ENCODE measurements at places on chromosomes 1 and 21. TPM values are rescaled to one million over a fixed set of nuclear protein-coding genes. Genes with fewer than 3 reads are reported as not detected.
A peak's percentile ranks its signal among the peaks of the same experiment; 100 is the strongest.

The ANGPTL1 gene
- not detected for total RNA-seq

GRCh38 chr21:38097789-38098188 lies 159.0 kb upstream of the KCNJ15 start:
- no peaks in the 10 kb centered on the region for H3K4me1 ChIP-seq
- no peak for DNase-seq
- H3K27ac ChIP-seq, result no peak overlapping the region
- H3K36me3 ChIP-seq, result no peaks in the 10 kb centered on the region
- H3K27me3 ChIP-seq, result peaks cover 3% of the 10 kb centered on the region

- peaks cover 2% of the 10 kb centered on the region for H3K27me3 ChIP-seq
- H3K27ac ChIP-seq, result no peak overlapping the region
- no peaks in the 10 kb centered on the region for H3K36me3 ChIP-seq
- H3K4me1 ChIP-seq, result no peaks in the 10 kb centered on the region
- no peak overlapping the region for H3K4me3 ChIP-seq
Observed at GRCh38 chr1:223617323-223618070, 48.0 kb downstream of the CAPN8 start.

DNA sequence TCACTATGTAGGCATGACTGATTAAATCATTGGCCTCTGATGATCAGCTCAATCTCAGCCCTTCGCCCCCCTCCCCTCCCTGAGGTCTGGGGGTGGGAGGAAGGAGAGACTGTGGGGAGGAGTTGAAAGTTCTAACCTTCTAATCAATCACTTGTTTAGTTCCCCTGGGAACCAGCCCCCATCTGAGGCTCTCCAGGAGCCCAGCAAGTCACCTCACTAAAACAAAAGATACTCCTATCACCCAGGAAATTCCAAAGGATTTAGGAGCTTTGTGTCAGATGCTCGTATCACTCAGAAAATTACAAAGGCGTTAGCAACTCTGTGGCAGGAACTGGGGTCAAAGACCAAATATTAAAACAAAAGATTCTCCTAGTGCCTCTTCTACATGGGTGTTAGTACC lies 21.6 kb downstream of the SYF2 start:
- no peak for DNase-seq
- peaks cover 19% of the 10 kb centered on the region for H3K27me3 ChIP-seq
- H3K36me3 ChIP-seq, result no peaks in the 10 kb centered on the region
- no peak overlapping the region for H3K27ac ChIP-seq

- H3K4me1 ChIP-seq, result peaks cover 22% of the 10 kb centered on the region
- H3K36me3 ChIP-seq, result no peaks in the 10 kb centered on the region
- no peak overlapping the region for H3K4me3 ChIP-seq
- peaks cover 4% of the 10 kb centered on the region for H3K27me3 ChIP-seq
- DNase-seq, result peak; percentile 22
- peak overlapping the region; percentile 59 for H3K27ac ChIP-seq
Observed at GRCh38 chr1:94719926-94720793, 100.0 kb upstream of the SLC44A3 start.

GRCh38 chr1:210669951-210670350 lies 341.2 kb downstream of the HHAT start:
- no peaks in the 10 kb centered on the region for H3K4me1 ChIP-seq
- H3K36me3 ChIP-seq, result no peaks in the 10 kb centered on the region
- no peak for DNase-seq
- H3K4me3 ChIP-seq, result no peak overlapping the region

DNA sequence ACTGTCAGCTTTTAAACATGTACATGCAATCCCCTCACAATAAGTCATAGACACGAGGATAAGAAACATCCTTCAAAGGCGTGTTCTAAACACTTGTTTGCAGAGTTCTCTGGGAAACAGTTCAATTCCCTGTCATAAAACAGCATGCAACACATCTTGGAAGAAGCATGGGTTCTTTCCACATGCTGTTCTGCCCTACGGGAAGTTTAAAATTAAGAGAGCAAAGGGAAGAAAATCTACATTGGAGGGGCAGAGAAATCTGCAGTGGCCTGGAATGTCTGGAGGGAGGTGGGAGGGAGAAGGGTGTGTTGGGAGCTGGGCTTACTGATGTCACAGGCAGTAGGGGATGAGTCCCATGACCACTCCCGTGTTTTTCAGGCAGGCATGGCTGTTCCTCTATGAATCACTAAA lies 98.3 kb upstream of the SLC2A1 start:
- no peak for DNase-seq
- peaks cover 21% of the 10 kb centered on the region for H3K4me1 ChIP-seq
- H3K4me3 ChIP-seq, result no peak overlapping the region
- peaks cover 4% of the 10 kb centered on the region for H3K36me3 ChIP-seq
- no peaks in the 10 kb centered on the region for H3K27me3 ChIP-seq

GRCh38 chr1:106753066-106753465 lies 303.4 kb upstream of the PRMT6 start:
- H3K4me1 ChIP-seq, result no peaks in the 10 kb centered on the region
- H3K4me3 ChIP-seq, result no peak overlapping the region
- no peaks in the 10 kb centered on the region for H3K27me3 ChIP-seq
- no peak for DNase-seq
- H3K36me3 ChIP-seq, result no peaks in the 10 kb centered on the region

DNA sequence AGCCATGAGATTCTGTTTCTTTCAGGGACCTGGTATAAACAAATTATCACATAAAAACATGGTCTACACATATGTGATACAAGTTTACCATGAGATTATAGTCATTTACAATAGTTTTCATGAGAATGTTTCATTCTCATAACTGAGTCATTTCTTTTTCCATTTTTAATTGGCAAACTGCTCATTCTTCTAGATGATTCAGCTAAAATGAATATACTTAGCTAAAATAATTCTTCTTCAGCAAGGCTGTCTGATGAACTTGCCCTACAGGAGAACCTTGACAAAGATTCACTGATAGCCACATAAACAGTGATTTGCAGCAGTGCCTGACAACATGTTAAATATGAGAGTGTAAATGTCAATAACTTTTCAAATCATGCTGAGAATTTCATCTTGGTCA lies 253.2 kb downstream of the FMN2 start:
- no peaks in the 10 kb centered on the region for H3K4me1 ChIP-seq
- no peak for DNase-seq
- no peak overlapping the region for H3K4me3 ChIP-seq
- no peaks in the 10 kb centered on the region for H3K36me3 ChIP-seq

GRCh38 chr1:212700892-212701819 lies 1.5 kb upstream of the BATF3 start:
- H3K36me3 ChIP-seq, result peaks cover 14% of the 10 kb centered on the region
- H3K4me1 ChIP-seq, result peaks cover 52% of the 10 kb centered on the region
- peak overlapping the region; percentile 80 for H3K4me3 ChIP-seq
- no peak for DNase-seq
- peak overlapping the region; percentile 73 for H3K27ac ChIP-seq

DNA sequence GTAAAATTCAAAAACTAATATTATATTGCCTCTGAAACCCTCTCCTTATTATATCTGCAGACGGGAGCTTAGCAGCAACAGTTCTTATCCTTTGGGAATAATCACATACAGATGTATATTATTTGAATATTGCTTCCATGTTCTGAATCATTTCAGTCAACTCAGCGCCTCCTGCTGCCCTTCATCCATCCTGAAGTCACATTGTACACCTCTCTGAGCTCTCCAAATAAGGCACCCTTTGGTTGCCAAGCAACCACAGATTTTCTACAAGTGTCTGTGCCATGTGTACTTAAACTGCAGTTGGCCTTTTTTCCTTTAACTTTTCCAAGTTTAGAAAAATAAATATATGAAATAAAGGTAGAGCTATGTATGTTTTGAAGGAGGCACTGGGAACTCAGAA lies 384.3 kb downstream of the LRRIQ3 start:
- no peak for DNase-seq
- no peaks in the 10 kb centered on the region for H3K4me1 ChIP-seq
- no peak overlapping the region for H3K27ac ChIP-seq
- no peaks in the 10 kb centered on the region for H3K27me3 ChIP-seq
- no peaks in the 10 kb centered on the region for H3K36me3 ChIP-seq
